ENCODE measurements at places on chromosomes 3 and 15.

DNA sequence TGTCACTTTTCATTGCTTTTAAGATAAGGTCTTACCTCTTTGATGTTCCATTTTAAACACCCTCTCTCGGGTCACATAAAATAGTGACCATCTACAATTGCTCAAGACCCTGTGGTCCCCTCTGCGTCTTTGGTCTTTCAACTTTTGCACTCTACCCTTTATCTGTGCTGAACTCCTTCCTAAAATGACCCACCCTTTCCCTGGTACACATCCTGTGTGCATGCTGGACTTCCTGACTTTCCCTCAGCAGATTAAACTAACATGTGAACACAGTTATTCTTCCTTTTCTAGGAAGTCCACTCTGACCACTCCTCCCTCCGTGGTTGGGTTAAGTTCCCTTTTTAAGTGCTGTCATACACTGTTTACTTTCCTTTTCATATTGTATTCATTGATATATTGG, 414.2 kb downstream of the GABRB3 start:
- DNase-seq: no peak

- no peak for DNase-seq
These were observed 1.4 kb downstream of the SRGAP3 start for GRCh38 chr3:9247941-9248521.

GRCh38 chr3:190404715-190405114, 16.8 kb downstream of the CLDN16 start:
- no peak for DNase-seq

DNA sequence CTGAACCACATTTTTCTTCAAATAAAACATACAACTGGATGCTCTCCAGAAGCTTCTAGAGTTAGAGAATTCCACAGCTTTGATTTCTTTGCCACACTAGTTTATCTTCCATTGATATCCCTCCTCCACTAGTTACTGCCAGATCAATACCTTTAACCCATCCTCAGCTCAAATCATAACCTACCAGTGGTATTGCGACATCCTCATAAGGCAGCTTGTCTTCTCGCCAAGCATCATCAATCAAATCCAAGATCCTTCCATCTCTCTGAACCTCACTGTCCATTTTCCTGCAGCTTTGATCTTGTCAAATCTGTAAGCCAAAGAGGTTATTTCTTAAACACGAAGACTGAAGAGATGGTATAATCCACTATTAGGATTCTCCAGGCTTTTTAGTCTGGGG, 3.2 kb downstream of the ANAPC13 start:
- no peak for DNase-seq

GRCh38 chr3:111190518-111190917, 118.9 kb downstream of the NECTIN3 start:
- no peak for DNase-seq

- DNase-seq: no peak
These were observed 660 bp downstream of the ZNF106 start for GRCh38 chr15:42490291-42490670.

- no peak for DNase-seq
These were observed 247.2 kb downstream of the PTPRG start for GRCh38 chr3:61808526-61808925.

DNA sequence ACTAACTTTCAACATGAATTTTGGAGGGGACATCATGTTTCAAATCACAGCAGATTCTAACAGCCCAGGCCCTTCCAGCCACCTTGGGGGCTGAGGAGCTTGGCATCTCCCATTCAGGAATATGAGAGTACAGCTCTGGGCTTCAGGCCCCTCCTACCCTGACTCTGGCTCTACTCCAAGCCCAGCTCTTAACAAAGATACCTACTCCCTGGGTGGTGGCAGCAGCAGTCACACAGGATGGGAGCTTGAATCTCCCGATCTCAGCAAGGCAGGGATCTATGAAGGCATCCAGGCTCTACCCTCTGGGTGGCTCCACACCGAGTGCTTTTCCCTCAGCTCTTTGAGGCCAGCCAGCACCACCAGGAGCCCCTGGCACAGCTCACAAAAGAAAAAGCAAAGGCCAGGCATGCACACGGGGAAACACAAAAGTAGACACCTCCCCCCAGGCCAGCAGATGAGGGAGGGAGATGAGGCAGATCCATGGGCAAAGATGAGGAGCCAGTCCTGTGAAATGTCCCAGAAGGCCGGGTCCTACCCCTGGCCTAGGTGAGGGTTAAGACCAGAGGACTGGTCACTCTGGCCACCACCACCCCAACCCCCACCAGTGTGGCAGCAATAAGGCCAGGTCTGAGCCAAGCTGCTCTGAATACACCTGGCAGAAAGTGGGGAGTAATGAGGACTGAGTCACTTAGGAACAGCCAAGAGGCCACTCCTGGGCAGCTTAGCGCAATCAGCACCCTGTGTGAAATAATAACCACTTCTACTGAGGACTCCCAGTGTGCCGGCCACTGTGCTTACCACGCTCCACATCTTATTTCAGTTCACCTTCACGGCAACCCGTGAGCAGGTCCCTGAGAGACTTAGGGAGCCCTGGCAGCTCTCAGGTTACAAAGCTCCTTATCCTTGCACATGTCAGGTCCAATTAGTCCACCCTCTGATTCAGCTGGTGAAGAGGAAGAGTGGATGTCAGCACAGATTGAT, 24.3 kb downstream of the PLA2G4F start:
- DNase-seq: peak; percentile 66

- no peak for DNase-seq
These were observed 29.8 kb downstream of the RARB start for GRCh38 chr3:25457671-25458419.

DNA sequence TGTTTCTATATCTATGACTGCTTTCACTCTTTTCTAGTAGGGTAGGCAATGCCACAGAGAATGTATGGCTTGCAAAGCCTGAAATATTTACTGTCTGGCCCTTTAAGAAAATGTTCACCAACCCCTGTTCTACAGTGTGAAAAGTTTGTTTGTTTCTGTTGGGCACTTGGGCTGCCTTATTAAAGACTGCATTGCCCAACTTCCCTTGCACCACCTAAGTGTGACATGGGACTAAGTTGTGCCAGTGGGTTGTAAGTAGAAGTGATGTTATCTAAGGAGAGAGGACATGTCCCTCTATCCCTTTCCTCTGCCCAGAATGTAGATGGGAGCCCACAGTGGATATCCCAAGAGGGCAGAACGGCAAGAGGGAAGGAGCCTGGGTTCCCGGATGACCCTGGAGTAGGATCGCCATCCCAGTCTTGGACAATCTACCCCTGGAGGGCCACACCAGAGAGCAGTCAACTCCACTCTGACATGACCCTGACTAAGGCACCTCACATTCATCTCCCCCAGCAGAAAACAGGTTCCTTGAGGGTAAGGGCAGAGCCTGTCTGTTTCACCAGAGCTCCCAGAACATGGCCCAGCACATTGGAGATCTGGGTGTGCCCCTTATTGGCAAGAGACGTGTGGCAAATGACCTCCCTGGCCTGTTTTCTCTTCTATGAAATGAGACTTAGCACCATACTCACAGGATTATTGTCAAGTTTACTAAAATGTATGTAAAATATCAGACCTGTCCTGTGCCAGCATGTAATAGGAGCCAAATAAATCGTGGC, 138.8 kb downstream of the SMAD6 start:
- no peak for DNase-seq

GRCh38 chr3:185402561-185402960, 39.6 kb downstream of the MAP3K13 start:
- DNase-seq: peak; percentile 75

DNA sequence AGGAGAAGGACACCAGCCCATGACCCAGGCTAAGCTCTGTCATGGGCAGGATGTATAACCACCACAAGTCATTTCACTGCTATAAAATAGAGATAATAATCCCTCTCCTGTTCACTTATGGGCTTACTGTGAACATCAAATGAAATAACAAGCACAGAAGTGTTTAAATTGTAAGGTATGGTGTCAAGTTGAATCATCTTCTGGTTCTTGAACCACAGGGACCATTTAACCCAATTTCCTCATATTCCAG, 44.3 kb upstream of the TLE3 start:
- no peak for DNase-seq

- DNase-seq: no peak
These were observed 451.5 kb upstream of the NECTIN3 start for GRCh38 chr3:110620118-110620517.

- peak; percentile 45 for DNase-seq
These were observed 70.9 kb downstream of the DCUN1D1 start for GRCh38 chr3:182909318-182910040.

DNA sequence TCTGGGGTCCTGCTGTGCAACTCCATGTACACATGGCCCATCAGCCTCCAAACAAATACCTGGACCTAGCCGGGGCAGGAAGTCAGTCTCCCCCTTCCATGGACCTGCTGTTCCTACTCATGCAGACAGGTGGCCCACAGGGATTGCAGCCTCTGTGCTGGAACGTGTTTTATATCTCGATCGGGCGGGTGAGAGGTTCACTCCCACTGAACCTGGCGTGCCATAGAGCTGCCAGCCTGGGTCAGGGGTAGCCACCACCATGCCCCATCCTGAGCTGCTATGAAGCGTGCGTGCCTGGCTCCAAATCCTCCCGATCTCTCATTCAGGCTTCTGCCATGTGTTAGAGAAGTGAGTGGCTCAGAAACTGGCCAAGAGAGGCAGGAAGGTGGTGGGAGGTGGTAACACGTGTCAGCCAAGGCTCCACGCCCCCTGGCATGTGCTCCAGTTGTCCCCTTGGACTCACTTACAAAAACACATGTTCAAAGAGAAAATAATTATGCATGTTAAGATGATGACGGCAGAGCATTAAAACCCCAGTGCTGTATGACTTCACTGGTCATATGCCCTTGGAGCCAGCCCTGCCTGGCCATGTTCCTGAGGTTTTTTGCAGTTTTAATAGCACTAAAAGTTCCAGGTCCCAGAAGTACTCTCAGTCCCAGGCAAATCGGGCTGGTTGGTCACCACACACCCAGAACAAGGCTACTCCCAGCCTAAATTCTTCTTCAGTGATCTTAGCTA, 30.6 kb downstream of the CTSH start:
- DNase-seq: no peak

- no peak for DNase-seq
These were observed 7.5 kb downstream of the TMEM40 start for GRCh38 chr3:12751571-12751970.

DNA sequence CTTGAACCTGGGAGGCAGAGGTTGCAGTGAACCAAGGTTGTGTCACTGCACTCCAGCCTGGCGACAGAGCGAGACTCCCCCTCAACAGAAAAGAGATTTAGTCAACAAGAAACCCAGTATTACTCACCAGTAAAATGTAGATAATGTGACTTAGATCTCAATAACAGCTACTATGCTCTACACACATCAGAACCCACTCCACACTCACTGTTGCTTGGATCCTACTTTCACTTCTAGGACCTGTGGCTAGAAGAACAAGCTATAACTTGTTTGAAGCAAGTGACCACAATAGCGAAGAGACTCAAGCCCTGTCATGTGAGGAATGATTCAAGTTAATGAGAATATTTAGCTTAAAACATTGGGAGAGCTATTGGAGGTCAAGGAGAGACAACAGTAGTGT, 100.7 kb downstream of the ANXA2 start:
- DNase-seq: no peak

DNA sequence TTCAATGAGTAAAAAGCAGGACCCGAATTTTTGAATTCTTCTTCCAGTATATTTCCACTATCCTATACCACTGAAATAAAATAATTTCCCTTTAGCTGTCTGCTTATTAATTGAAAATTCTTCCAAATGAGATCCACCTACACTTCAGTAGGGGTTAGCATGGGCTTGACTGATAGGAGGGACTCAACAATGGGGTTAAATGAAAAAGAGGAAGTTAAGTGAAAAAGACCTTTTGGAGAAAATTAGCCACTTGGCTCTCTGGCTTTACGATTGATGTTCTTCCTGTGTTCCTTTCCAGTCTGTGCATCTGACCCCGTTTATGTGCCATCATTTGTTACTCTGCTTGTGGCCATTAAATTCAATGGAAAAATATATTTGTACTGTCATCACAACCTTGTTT, 54.0 kb upstream of the GCNT3 start:
- DNase-seq: no peak

DNA sequence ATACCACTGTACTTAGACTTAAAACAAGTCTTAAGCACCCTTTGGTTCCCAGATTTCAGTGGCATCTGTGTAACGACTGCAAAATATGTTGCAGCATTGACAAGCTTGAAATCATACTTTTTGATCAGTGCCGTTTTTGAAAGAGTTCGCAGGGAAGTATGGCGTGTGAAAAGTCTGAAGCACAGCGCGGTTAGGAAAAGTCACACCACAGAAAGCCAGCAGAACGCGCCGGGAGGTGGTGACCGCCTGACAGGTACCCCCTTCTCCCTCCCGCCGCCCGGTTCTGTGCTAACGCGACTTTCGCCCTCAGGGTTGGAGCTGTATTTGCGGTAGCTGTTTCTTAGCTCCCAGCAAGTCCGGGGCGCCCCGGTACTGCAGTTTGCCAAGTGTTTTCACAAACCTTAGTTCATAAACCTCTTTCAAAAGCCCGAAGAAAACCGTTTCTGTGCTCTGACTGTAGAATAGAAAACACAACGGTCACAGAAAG, 481 bp upstream of the CRYBG3 start:
- DNase-seq: peak; percentile 61

GRCh38 chr3:32454731-32455608, 47.7 kb downstream of the CMTM6 start:
- no peak for DNase-seq

DNA sequence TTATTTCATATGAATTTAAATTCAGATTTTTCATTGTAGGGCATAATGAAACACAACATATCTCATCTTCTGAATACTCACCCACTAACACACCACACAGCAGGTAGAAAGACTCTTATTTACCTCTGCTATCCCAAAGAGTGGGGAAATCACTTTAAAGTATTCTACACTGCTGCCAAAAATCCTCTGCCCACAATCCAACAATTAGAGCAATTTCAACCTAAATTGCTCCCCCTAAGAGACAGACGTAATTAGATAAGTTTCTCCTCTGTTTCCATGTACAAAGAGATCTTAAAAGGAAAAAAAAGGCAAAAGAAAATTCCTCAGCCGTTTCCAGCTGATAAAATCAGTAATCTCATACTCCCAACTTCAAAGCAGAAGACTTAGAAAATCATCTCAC, 331.8 kb downstream of the ERC2 start:
- no peak for DNase-seq

- no peak for DNase-seq
These were observed 47.4 kb upstream of the HACD2 start for GRCh38 chr3:123632161-123632655.

GRCh38 chr3:4228295-4228694, 74.9 kb upstream of the SETMAR start:
- DNase-seq: peak; percentile 51

DNA sequence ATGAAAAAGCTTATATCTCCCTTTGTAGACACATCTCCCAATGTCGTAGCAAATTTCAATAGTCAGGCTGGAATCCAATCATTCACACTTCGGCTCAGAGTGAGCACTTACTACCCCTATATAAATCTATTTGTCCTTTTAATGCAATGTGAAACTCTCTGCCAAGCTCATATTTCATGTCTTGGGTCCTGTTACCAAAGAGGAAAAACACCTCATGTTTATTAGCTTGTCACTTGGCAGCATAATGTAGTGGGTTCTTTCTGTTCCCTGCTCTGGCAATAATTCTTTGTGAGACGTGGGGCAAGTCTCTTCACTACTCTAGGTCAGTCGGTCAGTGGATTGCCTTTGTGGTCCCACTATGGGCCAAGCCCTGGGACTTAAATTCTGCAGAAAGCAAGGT, 107.1 kb downstream of the SRGAP3 start:
- DNase-seq: no peak

- DNase-seq: no peak
These were observed 49.8 kb upstream of the PRR23E start for GRCh38 chr3:127143172-127143571.

GRCh38 chr15:31325595-31326155, 960 bp upstream of the KLF13 start:
- DNase-seq: peak; percentile 81
